ENCODE measurements at places on chromosomes 12 and 14. TPM values are rescaled to one million over a fixed set of nuclear protein-coding genes. Genes with fewer than 3 reads are reported as not detected.

DNA sequence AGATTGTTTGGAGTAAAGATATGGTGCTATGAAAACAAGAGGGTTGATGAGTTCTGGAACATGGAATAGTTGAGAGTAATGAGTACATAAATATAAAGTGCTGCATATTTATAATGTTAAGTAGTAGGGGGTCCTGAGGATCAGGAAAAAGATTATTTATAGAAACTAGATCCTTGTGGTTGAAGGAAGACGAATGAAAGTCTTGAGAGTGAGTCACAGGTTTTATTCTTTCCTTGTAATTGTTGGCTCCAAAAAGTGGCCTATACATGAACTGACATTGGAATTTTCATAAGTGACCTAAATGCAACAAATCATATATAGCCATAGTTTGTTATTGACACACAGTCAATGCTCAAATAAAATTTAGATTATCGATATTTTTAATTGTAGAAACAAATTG is 440.4 kb upstream of the PRICKLE1 start:
- DNase-seq = no peak

DNA sequence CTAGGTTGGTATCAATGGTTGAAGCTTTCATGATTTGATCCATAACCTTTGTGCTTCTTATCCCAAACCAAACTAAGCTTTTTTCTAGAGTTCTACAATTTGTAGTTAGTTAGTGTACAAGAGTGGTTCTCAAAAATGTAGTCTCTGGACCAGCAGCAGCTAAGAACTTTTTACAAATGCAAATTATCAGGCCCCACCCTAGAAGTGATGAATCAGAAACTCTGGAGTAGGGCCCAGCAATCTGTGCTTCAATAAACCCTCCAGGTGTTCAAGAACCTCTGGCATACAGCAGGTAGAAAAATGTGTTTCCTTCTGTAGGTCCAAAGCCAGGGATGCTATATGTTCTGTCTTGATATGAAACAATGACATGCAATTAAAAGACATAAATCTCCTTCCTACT is 26.1 kb upstream of the ACTR6 start:
- DNase-seq = no peak

DNA sequence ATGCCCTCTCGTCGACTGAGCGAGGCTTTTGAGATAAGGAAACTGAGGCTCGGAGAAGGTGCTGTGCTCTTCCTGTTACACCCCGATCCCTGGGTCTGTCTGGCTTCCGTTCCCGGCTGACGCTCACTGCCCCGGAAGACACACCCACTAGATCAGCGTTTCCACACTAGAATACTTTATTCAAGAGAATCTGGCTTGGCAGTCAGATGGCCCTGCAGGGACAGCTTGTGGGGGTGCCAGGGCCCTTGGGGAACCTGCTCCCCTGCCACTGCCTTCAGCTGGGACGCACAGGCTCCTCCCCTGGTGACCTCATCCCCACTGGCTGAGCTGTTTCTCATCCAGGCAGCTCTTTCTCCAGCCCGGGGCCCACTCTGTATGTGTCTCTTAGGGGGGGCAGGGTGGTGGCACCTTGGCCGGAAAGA is 13.7 kb downstream of the PGF start:
- no peak for DNase-seq

GRCh38 chr12:116745554-116745953 is 7.4 kb downstream of the RNFT2 start:
- DNase-seq = no peak

DNA sequence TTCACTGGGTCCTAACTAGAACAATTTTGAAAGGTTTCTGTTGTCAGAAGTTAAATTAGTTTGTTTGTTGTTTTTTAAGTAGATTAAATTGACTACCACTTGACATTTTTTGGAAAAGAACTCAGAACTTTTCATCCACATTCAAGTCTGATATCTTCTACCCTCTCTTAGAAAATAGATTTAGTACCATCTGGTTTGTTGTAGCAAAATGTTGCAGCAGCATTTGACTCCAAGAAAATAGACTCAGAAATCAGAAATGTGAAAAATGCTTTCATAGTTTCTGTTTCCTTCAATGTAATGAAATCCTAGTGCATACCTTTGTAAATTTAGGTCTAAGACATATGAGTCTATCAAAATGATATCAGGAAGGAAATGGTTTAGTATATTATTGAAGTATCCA is 256.3 kb upstream of the CLEC14A start:
- no peak for DNase-seq

DNA sequence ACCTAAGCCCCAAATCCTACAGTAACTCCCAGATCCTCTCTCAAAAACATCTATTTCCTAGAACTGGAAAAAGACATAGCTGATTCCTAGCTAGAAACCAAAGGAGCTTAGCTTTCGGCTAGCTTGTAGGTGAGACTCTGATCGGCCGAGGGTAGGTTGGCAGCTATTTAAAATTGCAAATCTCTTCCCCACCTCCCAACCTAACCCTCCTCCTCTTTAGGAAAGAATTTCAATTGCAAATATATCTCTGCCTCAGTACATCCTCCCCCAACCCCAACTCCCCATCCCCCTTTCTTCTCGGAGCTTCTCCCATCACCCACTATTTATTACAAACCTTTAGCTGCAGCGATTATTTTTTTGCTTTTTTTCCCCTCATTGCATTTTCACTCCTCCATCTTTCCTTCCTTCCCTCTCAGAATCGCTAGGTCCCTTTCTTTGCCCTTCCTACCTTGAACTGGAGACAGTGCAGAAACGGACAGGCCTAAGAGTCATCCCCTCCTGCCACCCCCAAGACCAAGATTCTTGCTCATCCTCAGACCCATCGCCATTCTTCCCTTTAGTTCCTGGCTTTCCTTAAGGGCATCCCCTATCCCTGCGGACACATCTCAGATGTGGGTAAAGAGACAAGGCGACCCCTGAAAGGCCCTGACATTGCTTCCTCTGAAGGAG is 13.4 kb downstream of the ZFHX2 start:
- no peak for DNase-seq

- no peak for DNase-seq
These were observed 223.8 kb downstream of the EFCAB11 start for GRCh38 chr14:89730687-89731086.

DNA sequence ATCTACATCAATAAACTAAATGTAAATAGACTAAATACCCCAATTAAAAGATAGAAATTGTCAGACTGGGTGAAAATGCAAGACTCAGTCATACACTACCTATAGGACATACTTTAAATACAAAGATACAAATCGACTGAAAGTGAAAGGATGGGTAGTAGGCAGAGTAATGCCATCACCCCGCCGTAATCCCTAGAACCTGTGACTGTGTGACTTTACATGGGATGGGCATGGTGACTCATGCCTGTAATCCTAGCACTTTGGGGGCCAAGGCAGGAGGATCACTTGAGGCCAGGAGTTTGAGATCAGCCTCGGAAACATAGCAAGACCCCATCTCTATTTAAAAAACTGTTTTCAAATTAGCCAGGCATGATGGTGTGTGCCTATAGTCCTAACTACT is 2.6 kb upstream of the EVL start:
- DNase-seq = no peak

BHLHE41 gene
- 21.0 TPM for total RNA-seq

PLXNC1 gene
- 8.9 TPM for total RNA-seq

NPFF gene
- not detected for total RNA-seq

ASIC1 gene
- 0.71 TPM for total RNA-seq

BEST3 gene
- total RNA-seq = not detected

CLMN gene
- 47.4 TPM for total RNA-seq

Measured in mesenteric fat pad (tissue), 1 donor.